ENCODE measurements at places on chromosomes 2 and 18. TPM values are rescaled to one million over a fixed set of nuclear protein-coding genes. Genes with fewer than 3 reads are reported as not detected.
A peak's percentile ranks its signal among the peaks of the same experiment; 100 is the strongest.

Gene CD207
- polyA plus RNA-seq: 0.37 TPM

Gene ANKRD23
- 5.7 TPM for polyA plus RNA-seq

Gene CFAP53
- not detected for polyA plus RNA-seq

DNA sequence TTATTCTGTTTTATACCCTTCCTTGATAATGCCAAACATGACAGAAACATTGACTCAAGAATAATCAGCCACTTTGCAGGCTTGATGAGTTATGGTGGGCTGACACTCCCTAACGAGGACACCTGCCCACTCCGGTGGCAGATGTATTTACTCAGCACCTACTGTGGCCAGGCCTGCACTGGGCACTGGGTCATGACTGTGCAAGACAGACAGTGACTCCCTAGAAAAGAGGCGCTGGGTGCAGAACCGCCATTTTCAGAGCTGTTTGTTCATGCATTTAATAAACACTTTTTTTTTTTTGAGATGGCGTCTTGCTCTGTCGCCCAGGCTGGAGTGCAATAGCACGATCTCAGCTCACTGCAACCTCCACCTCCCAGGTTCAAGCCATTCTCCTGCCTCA is 32.5 kb downstream of the SNED1 start:
- no peak for DNase-seq

GRCh38 chr18:74213429-74213828 is 65.1 kb downstream of the TIMM21 start:
- DNase-seq: no peak

- DNase-seq: no peak
Measured at GRCh38 chr18:71209944-71210343, 921.1 kb downstream of the SOCS6 start.

GRCh38 chr2:61177727-61178549 is 15.9 kb downstream of the C2orf74 start:
- no peak for DNase-seq

- no peak for DNase-seq
Measured at GRCh38 chr2:96413323-96413722, 77.8 kb downstream of the NCAPH start.

DNA sequence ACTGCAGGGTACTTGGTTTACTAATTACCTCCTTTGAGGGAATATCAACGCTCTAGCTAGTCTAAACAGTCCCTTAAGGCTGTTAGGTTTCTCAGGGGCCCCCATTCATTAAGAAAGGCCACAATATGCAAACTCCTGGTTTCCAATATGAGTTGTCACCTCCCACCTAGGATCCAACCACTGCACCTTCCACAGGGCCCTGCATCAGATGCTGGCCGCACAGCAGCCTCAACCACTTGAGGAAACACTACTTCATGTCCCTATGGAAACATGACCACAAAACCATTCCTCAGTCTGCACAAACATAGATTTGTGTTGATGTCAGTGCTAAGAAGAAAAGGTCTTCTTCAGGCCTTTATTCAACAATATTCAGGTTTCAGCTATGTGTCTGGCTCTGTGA is 40.9 kb downstream of the STAT4 start:
- no peak for DNase-seq

DNA sequence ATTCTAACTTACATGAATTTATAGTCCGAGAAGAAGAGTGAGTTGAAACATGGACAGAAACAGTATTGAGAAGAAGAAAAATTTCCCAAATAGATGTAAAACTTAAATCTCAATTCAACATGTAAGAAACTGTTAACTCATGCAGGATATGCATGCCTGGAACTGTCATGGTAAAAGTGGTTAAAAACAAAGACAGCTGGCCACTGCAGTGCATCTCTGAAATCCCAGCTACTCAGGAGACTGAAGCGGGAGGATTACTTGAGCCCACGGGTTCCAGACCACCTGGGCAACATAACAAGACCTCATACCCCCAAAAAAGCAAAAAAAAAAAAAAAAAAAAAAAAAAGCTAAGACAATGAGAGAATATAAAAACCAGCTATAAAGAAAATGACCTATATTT is 93.0 kb upstream of the TTC27 start:
- DNase-seq: no peak

DNA sequence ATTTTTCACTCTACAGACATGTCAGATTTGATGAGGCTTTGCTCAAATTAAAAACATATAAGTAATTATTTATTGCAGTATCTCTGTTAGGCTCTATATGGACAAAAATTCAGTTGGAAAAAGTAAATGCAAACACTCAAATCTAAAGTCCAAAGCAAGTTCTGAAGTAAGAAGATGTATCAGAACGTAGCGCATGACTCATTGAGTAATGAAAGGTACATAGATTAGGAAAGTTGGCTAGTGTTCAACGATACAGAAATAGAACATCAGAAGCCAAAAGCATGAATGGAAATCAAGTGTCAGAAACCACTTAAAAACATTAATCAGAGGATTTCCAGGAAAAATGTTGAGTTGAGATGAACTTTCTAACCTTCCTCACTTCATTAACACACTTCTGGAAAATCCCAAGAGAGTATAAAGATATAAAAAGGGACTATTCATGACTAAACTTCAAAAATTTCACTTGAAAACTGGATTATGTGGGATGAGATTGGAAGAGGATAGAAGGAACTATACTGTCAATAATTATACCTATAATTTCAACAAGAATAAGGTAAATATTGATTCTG is 494.1 kb downstream of the LRRTM4 start:
- DNase-seq: no peak

GRCh38 chr18:9673296-9674251 is 34.5 kb upstream of the RAB31 start:
- DNase-seq: no peak

DNA sequence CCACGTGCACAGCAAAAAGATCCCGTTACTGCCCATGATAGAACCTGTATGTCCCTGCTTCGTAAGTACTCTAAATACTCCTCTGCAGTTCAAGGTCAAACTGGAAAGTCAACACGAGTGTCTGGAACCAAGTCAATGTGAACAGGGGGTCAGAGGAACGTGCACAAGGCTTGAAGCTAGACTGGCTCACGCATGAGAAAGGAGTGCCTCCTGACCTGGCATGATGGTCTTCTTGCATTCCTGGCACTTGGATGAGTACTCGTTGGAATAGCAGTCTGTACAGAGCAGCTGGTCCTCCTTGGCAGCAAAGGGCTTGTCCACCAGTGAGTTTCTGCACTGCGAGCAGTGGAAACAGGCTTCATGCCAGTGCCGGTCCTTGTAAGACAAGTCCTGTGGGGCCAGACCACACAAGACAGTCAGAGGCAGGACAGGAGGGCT is 25.5 kb downstream of the FHL2 start:
- peak; percentile 62 for DNase-seq

DNA sequence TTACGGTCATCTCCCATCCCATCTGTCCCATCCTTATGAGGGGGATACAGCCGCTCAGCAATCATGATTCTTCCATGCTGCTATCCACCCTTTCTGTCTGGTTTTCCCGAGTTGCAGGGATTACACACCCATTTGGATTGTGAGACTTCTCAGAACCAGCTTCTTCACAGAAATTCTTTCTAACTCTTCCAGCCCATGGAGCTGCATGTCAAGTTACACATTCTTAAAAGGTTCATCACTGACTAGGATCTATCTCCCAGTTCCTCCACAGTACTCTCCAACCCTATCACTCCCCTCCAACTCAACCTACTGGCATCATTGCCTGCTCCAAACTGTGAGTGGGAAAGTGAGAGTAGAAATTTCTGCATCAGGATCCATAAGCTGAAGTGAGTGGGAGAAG is 558.2 kb upstream of the TNP1 start:
- no peak for DNase-seq
